Central memory CD4-positive, alpha-beta T cell (primary cell): ENCODE measurements at places on chromosomes 1 and 21.

- no peak for DNase-seq
Observed at GRCh38 chr1:14826172-14826636, 227.7 kb downstream of the KAZN start.

DNA sequence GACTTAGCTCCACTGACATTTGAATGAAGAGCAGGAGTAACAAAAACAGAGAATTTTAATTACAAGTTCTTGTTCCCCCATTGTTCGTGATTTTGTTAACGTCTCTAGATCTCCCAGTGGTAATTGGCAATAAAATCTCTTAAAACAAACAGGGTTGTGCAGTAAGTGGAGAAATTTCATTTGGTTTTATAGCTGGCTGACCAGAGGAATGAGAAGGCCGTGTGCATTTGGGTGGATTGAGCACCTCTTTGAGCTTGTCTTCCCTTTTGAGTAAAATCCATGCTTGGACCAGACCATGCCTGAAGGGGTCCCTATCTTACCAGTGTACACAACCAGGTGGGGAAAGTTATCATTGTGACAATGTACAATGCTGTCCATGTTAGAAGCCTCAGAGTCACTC lies 137.8 kb downstream of the HIVEP3 start:
- DNase-seq: no peak

DNA sequence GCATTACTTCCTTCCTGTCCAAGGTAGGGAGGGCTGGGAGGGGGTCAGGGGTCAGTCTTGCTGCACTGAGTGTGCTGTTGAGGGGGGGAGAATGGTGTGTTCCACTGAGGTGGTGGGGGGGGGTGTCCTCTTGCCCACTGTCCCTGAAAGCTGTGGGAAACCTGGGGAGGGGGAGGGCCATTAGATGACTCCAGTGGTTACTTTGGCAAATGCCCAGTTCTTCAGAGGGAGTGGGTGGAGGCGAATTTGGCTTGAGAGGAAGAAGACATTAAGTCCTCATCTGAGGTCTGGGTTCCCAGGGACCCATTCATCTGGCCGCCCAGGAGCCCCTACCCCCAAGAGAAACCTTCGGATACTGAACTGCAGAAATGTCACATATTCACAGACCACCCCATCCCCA lies 36.2 kb downstream of the MEF2D start:
- DNase-seq: no peak

GRCh38 chr1:169765580-169766331 lies 29.0 kb downstream of the METTL18 start:
- DNase-seq: no peak

DNA sequence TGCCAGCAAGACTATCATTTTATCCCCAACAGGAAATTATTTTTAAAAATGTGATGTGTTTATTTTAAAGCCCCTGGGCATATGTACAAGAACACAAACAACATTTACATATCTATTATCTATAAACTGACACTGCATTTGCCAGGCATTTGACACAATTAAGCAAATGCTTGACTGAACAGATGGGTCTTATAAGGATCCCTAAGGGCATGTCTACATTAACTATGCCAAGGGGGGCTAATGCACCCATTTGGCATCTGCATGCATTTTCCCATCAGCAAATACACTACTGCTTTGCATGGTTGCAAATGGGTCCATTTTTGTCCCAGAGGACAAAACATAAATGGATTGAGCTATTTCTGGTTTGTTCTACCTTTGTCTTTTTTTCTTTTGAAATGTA lies 884.8 kb upstream of the B3GALT2 start:
- DNase-seq: no peak

GRCh38 chr1:206734499-206735142 lies 36.0 kb upstream of the IL19 start:
- DNase-seq: peak; percentile 69

DNA sequence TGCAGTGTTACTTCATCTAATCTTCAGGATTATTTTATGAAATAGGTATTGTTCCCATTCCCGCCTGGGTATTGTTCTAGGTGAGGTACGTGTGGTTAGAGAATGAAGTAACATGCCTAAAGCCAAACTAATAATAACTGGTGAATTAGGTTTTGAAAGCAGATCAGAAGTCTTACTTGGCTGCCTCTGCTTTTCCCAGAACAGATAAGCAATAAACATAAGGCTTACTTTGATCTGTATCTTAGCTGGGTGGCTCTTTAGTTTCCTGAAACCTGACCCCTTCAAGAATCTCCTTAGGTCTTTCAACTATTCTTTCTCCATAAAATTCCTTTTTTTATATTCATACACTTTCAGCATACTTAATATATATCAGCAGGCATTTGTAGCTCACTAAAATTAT lies 65.3 kb downstream of the VAV3 start:
- no peak for DNase-seq

GRCh38 chr1:208714323-208714722 lies 470.1 kb upstream of the PLXNA2 start:
- DNase-seq: no peak

GRCh38 chr1:178494569-178494971 lies 2.2 kb downstream of the CLEC20A start:
- no peak for DNase-seq

DNA sequence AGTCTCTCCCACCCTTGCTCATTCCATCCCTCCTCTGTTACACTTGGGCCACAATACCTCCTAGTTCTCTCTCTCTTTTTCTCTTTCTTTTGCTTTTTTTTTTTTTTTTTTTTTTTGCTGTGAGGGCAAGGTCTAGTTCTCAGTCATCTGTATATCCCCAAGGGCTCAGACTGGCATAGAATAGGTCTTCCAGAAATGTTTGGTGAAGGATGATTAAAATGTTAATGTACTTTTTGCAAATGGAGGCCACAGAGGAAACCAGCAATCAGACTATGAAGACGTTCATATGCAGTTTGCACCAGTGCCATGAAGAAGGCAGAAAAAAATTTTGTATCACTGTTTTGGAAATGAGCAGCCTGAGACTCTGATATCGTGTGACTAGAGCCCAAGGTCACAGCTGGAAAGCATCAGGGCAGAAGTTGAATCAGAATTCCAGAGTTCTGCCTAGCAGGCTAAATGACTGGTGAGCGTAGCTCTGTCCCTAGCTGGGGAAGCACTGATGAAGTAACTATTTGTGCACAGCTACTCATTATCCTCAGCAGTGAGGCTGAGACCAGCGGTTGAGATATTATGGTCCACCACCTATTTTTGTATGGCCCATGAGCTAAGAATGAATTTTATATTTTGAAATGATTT lies 186.5 kb downstream of the TGFBR3 start:
- no peak for DNase-seq

GRCh38 chr1:7468248-7468647 lies 302.8 kb upstream of the VAMP3 start:
- DNase-seq: no peak

GRCh38 chr1:90911353-90911752 lies 110.5 kb downstream of the ZNF644 start:
- no peak for DNase-seq

- no peak for DNase-seq
Observed at GRCh38 chr1:9716404-9717192, 65.1 kb downstream of the PIK3CD start.

- DNase-seq: no peak
Observed at GRCh38 chr1:206727981-206728696, 42.4 kb upstream of the IL19 start.

- DNase-seq: no peak
Observed at GRCh38 chr1:170049176-170049800, 25.2 kb downstream of the KIFAP3 start.

DNA sequence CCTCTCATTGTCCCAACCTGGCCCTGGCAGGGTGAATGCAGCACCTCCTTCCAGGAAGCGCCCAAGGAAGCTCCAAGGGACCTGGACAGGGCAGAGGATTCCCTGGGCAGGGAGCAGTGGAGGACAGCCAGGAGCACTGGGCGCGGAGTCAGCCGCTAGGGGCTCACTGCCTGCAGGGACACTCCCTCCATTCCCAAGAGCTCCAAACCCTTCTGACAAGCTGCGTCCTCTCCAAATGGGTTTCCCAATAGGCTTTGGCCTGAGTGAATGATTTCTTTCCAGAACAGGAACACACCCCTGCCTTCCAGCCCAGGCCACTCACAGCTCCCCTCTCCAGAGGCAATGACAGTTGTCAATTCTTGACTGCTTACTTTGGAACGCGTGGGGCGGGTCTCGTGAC lies 128.5 kb upstream of the EDN2 start:
- DNase-seq: no peak

GRCh38 chr1:234844479-234845031 lies 234.6 kb upstream of the IRF2BP2 start:
- DNase-seq: peak; percentile 28

- DNase-seq: no peak
Observed at GRCh38 chr1:46113948-46114347, 18.5 kb downstream of the PIK3R3 start.

GRCh38 chr1:181314959-181315358 lies 168.4 kb upstream of the CACNA1E start:
- no peak for DNase-seq

GRCh38 chr1:7534061-7534825 lies 236.9 kb upstream of the VAMP3 start:
- no peak for DNase-seq

DNA sequence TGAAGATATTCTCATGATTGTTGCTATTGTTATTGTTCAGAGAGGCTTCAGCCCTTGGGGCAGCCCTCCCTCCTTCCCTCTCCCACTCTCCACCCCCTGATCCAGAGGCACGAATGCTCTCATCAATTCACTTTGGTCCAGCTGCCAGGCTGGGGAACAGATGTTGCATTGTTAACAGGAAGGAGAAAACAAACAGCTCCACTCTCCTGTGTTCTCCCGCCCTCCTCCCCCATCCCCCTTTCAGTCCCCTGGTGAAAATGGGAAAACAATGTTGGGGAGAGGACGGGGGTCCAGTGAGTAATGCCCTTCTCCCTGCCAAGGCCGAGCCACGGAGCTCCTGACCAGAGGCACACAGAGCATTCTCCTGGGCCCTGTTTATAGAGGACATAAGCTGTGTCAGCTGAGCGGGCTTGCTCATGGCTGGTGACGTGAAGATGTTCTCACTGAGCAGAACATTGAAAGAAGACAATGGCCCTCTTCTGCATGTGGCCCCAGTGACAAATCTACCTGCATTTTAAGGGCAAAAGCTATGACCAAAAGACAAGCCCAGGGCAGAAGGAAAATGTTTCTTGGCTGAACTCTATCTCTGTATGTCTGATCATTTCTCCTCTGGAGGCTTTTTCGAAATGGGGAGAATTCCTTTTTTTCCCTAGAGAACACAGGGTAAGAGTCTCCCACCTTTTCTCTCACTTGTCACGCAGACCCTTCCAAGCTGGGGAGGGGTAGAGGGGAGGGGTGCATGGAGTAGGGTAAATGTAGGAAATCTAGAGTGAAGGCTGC lies 111.7 kb downstream of the GLUL start:
- no peak for DNase-seq

DNA sequence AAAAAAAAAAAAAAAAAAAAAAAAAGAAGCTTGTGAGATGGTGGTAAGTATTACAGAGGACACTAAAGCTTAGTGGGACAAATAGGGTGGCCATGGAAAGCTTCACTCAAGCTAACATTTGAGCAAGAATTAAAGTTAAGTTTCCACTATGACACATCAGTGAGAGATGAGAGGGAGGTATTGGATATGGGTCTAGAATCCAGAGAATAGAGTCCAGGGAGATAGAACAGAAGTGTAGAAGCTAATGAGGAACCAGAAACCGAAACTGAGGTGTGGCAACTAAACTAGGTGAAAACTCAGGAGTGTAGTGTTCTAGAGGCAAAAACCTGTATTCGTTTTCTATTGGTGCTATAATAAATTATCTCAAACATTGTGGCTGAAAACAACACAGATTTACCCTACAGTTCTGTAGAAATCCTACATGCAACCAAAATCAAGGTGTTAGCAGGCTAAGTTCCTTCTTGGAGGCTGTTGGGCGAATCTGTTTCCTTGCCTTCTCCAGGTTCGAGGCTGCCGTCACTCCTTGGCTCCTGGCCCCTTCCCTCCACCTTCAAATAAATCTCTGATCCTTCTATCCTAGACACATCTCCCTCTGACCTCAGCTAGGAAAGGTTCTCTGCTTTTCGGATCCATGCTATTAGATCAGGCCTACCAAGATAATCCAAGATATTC lies 36.2 kb downstream of the PTP4A2 start:
- DNase-seq: no peak
